SW 1271 (cell line): ENCODE measurements at places on chromosomes 5 and 9.

DNA sequence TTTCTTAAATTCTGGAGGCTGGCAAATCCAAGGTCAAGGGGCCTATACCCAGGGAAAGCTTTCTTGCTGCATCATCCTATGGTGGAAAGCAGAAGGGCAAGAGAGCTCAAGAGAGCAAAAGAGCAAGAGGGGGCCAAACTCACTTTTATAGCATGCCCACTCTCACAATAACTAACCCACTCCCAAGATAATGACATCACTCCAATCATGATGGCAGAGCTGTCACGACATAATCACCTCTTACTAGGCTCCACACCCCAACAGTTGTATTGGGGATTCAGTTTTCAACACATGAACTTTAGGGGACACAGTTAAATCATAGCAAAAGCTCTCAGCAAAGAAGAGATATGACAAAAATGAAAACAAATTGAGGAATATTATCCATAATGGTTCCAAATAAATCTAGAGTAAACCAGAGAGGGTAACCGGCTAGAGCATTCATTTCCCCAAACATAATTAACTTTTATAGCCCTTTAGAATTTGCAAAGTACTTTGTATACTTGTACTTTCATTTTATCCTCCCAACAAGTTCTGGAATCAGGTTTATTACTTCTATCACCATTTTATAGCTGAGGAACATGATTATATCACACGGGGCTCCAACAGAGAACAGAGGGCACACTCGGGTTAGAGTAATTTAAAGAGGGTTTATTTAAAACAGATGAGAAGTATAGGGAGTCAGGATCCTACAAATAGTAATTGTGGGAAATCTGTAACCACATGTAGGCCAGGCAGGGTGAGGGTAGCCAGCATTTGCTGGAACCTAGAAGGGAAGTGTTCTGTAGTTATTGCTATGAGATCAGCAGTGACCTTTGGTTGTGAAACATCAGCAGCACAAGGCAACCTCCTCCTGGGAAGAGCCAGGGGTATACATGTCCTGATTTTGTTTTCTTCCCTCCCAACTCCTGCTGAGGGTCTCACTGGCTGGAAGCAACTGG lies 7.2 kb upstream of the TARS1 start:
- no peak for DNase-seq

DNA sequence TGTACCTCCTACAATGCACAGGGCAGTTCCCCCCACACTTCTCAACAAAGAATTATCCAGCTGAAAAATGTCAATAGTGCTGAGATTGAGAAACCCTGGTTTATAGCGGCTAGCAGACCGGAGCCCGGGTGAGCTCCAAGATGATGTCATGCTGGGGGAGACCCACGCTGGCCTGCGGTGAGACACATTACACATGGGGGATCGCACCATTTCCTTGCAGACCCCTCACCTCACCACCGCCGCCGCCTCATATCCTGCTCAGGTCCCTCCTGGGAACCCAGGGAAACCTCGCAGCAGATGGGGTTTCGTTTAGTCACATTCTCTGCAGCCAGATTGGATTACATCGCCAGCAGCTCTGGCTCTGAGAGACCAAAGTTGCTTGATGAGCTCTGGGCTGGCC lies 14.7 kb upstream of the TNC start:
- no peak for DNase-seq

DNA sequence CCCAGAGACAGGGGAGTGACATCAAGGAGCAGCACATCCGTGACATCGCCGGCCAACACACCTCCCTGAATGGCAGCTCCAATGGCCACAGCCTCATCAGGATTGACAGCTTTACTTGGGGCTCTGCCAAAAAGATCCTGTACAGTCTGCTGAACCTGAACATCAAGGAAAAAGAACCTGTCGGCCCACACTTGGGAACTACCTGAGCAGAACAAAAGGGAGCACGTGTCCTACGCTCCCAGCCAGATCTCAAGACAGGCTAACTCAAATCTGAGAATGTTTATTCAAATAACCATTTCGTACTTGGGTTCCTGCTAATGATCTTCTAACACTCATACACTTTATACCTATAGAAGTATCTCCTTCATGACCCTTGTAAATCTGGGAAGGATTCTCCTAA lies 15.3 kb downstream of the HSPA9 start:
- DNase-seq = no peak

DNA sequence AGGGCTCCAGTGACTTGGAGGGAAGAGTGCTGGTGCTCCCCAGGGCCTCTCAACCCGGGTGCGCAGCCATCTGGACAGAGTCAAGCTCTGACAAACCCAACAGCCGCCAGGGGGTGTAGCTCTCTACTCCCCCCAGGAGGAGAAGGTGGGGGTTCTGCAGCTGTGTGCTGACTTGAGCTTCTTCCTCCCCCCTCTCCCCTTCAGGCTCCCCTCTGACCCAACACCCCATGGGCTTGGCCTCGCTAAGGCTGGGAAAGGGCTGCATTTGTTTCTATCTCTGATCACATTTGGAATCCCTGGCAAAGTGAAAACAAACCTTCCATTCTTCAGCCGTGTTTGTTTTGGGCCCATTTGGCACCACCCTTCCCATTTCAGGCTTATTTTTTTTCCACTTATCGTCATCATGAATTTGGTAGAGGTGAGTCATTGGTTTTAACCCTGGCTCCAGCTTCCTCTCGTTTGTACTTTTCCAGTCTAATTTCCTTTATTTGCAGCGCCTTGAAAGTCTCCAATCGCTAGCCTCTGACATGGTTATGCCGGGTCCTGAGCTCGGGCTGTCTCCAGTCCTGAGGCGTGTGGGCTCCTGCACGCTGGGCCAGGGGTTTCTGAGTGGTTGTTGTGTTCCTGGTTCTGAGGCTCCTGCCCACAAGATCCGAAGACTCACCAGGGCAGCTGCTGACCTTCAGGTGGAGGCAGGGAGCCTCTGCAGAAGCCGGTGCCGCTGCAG lies 36.1 kb downstream of the DAP start:
- peak; percentile 92 for DNase-seq

DNA sequence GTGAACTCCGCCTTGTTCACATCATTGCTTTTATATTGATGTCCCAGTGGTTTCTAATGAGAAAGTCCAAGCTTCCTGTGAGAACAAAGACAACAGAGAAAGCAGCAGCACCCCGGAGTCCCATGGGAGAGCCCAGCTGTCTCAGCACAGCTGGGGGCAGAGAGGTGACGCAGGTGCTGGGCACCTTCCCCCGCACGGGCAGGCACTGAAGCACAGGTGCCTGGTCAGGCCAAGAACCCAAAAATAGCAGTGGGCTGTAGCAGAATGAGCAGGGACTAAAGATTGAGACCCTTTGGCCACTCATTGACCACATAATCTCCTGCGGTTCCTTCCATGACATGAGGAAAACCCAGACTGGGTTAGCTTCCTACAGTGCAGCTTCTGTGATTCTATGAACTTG lies 18.8 kb downstream of the SRD5A1 start:
- DNase-seq = no peak

- DNase-seq = no peak
These were observed 891.4 kb upstream of the C9orf72 start for GRCh38 chr9:28464481-28465216.

- no peak for DNase-seq
These were observed 142.8 kb upstream of the EFNA5 start for GRCh38 chr5:107813559-107813958.

DNA sequence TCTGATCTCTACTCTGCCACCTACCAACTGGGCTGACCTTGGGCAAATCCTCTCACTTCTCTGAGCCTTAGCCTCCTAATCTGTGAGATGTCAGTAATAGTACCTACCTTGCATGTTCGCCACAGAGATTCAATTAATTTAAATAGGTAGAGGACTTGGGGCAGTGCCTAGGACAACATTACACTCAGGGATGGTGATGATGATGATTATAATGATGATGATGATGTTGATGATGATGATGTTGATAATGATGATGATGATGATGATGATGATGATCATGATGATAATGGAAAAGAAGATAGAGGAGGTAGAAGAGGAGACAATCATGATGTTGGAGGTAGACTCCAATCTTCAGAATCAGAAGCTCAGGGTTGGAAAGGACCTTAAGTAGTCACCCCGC lies 40.7 kb upstream of the SMIM23 start:
- DNase-seq = no peak

DNA sequence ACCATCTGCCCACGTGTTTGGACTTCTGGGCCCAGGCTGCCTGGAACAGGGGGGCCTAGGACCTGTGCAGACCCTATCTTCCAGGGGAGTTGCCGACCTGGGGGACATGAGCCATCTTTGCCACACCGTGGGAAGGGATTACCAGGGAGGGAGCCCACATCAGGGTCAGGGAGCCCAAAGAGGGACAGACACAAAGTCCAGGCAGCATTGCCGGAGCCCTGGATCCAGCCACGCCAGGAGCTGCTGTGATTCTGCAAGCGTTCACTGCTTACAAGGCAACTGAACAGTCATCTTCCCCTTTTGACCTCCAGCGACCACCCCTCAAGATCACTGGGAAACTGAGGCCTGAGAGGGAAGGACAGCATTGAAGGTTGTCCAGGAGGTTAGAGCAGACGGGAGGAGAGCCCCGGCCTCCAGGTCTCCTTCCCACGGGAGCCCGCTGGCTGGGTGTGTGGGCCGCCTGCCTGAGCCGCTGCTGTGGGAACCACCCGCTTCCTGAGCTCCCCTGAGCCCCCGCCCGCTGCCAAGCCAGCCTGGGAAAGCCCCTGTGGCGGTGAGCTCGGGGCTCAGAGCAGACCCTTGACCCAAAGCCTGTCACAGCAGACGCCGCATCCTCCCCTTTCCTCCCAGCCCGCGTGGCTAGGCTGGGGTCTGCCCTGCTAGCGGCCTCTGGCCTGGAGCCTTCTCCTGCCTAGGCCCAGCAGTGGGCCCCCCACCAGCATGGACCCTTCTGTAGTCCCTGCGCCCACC lies 17.1 kb upstream of the NOTCH1 start:
- no peak for DNase-seq

DNA sequence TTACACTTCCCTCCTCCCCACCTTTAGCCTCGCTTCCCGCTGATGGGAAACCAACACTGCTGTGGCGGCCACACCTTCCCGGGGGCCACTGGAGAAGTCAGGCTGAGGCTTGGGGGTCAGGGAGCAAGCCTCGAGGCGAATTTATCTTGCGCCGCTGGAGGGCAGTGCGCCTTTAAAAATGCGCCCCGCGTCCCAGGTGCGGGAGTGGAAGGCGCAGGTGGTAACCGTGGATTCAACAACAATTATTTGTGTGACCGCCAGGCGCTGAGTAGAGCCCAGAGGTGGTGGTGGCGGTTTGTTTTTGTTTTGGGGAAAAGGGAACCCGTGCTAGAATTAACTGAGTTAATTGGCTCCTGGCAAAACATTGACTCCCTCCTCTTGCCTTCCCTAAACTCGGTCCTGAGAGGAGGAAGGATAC lies 1.1 kb downstream of the CFAP77 start:
- peak; percentile 12 for DNase-seq

- no peak for DNase-seq
These were observed 1978.6 kb upstream of the CDH6 start for GRCh38 chr5:29214839-29215238.
